ENCODE measurements at places on chromosomes 11 and 22. TPM values are rescaled to one million over a fixed set of nuclear protein-coding genes. Genes with fewer than 3 reads are reported as not detected.
A peak's percentile ranks its signal among the peaks of the same experiment; 100 is the strongest.

DNA sequence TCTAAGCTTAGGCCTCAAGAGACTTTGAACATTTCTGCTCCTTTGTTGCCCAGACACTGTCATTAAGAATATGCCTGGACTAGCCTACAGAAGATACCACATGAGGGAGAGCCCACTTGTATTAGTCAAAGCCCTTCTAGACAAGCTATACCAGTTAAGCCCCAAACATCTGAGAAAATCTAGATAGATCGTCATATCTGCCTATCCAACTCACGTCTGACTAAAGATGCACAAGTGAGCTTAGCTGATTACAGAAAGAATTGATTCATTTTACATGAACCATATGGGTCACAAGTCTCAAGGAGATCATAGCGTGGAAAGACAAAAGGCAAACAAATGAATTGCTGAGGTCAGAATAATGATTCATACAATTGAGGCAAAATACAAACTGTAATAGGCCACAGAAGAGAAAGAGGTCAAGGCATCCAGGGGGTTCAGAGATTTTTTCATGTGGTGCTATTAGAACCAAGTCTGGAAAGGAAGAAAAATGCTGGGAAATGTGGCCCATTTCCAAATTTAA lies 1155.5 kb upstream of the TENM4 start:
- no peak overlapping the region for H3K4me3 ChIP-seq
- DNase-seq: no peak
- H3K36me3 ChIP-seq: peaks cover 13% of the 10 kb centered on the region
- no peaks in the 10 kb centered on the region for H3K27me3 ChIP-seq
- H3K27ac ChIP-seq: no peak overlapping the region

- no peaks in the 10 kb centered on the region for H3K36me3 ChIP-seq
- H3K4me3 ChIP-seq: no peak overlapping the region
- peaks cover 9% of the 10 kb centered on the region for H3K27me3 ChIP-seq
- DNase-seq: no peak
- H3K27ac ChIP-seq: no peak overlapping the region
Observed at GRCh38 chr11:106121570-106122320, 44.3 kb downstream of the AASDHPPT start.

GRCh38 chr22:35708453-35708852 lies 9.2 kb upstream of the APOL5 start:
- H3K4me3 ChIP-seq: no peak overlapping the region
- no peaks in the 10 kb centered on the region for H3K36me3 ChIP-seq
- H3K27me3 ChIP-seq: no peaks in the 10 kb centered on the region
- no peaks in the 10 kb centered on the region for H3K4me1 ChIP-seq

GRCh38 chr22:44714703-44715350 lies 12.8 kb downstream of the PRR5 start:
- H3K27me3 ChIP-seq: no peaks in the 10 kb centered on the region
- H3K36me3 ChIP-seq: no peaks in the 10 kb centered on the region
- peaks cover 19% of the 10 kb centered on the region for H3K4me1 ChIP-seq

DNA sequence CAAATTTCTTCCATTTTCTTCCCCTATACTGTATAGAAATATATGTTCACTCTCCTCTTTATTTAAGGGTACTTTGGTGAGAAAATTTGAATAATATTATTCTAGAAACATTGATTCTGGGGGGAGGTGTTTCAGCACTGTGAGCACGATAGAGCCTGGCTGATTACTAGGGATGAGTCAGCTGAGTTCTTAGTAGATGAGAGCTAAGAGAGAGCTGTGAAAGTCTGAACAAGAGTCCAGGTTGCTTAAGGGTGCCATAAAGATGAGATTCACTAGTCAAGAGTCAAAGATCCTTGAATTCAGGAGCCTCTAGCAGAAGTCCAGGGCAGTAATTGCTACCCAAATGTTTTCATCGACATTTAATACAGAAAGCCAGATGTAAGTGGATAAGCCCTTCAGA lies 756.6 kb upstream of the API5 start:
- no peak for DNase-seq
- H3K27ac ChIP-seq: no peak overlapping the region
- H3K27me3 ChIP-seq: no peaks in the 10 kb centered on the region
- no peaks in the 10 kb centered on the region for H3K36me3 ChIP-seq

DNA sequence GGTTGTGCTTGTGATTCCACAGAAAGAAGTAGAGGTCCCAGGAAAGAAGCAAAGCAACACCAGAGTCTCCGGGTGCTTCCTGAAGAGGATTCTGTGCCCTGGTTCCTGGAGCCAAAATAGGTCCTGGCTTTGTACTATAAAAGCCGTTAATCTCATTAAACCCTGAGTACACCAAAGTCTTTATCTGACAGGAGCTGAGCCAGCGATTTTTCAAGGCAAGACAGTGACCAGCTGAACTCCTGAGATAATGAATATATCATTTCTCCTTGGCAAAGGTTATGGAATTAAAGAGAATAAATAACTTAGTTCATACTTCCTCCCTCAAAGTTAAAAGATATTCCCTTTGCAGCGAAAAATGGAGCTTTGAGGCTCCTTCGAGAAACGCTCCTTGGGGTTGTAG lies 5.2 kb downstream of the TMEM138 start:
- no peaks in the 10 kb centered on the region for H3K27me3 ChIP-seq
- peaks cover 23% of the 10 kb centered on the region for H3K4me1 ChIP-seq
- H3K27ac ChIP-seq: no peak overlapping the region
- no peak for DNase-seq
- no peak overlapping the region for H3K4me3 ChIP-seq

DNA sequence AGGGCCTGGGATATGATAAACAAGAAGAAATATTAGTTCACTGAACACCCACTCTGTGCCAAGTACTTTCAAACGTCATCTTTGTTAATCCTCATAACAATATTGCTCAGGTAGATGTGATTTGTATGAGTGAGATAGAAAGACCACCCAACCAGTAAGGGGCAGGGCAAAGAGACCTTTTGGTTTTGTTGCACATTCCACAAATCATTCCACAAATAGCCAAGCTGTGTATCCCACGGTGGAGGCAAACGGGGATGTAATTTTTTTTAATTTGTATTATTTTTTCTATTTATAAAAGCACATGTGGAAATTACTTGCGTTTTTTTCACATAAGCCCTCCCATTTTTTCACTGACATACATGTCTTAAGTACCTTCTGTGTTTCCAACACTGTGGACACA lies 29.0 kb downstream of the LAYN start:
- H3K36me3 ChIP-seq: no peaks in the 10 kb centered on the region
- H3K4me3 ChIP-seq: no peak overlapping the region
- no peaks in the 10 kb centered on the region for H3K27me3 ChIP-seq
- DNase-seq: no peak
- no peaks in the 10 kb centered on the region for H3K4me1 ChIP-seq

GRCh38 chr11:47306484-47306844 lies 36.5 kb downstream of the MADD start:
- no peak for DNase-seq
- no peak overlapping the region for H3K4me3 ChIP-seq
- peaks cover 35% of the 10 kb centered on the region for H3K36me3 ChIP-seq
- no peak overlapping the region for H3K27ac ChIP-seq
- H3K27me3 ChIP-seq: no peaks in the 10 kb centered on the region

GRCh38 chr22:26066534-26066933 lies 102.7 kb upstream of the SEZ6L start:
- DNase-seq: no peak
- no peaks in the 10 kb centered on the region for H3K4me1 ChIP-seq
- no peak overlapping the region for H3K4me3 ChIP-seq

- peak overlapping the region; percentile 28 for H3K4me3 ChIP-seq
- peak overlapping the region; percentile 91 for H3K27ac ChIP-seq
- H3K36me3 ChIP-seq: peaks cover 4% of the 10 kb centered on the region
- H3K27me3 ChIP-seq: no peaks in the 10 kb centered on the region
- no peak for DNase-seq
Observed at GRCh38 chr11:3939651-3940190, 84.3 kb downstream of the STIM1 start.

- no peak for DNase-seq
- no peaks in the 10 kb centered on the region for H3K27me3 ChIP-seq
- no peaks in the 10 kb centered on the region for H3K4me1 ChIP-seq
- no peak overlapping the region for H3K27ac ChIP-seq
- peak overlapping the region; percentile 75 for H3K4me3 ChIP-seq
Observed at GRCh38 chr11:66857234-66857926, 516 bp downstream of the LRFN4 start.

- H3K4me3 ChIP-seq: no peak overlapping the region
- H3K27ac ChIP-seq: no peak overlapping the region
- peaks cover 15% of the 10 kb centered on the region for H3K4me1 ChIP-seq
Observed at GRCh38 chr11:14422052-14422813, 63.2 kb upstream of the RRAS2 start.

DNA sequence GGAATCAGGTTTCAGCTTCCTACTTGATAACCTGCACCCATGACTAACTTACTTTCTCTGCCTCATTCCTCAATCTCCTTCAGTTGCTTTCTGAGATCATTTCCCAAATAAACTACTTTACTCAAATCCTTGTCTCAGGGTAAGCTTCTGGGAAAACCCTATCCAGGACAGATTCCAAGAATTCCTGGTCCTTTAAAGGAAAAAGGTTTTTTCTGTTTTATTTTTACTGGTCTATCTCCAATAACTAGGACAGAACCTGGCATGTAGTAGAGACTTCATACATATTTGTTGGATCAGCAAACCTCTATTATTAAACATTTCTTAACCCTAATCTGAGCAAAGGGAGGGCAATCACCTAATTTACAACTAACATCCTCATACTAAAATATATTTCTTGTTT lies 910.5 kb upstream of the CHORDC1 start:
- DNase-seq: no peak
- H3K27ac ChIP-seq: no peak overlapping the region
- no peaks in the 10 kb centered on the region for H3K36me3 ChIP-seq
- H3K27me3 ChIP-seq: no peaks in the 10 kb centered on the region

DNA sequence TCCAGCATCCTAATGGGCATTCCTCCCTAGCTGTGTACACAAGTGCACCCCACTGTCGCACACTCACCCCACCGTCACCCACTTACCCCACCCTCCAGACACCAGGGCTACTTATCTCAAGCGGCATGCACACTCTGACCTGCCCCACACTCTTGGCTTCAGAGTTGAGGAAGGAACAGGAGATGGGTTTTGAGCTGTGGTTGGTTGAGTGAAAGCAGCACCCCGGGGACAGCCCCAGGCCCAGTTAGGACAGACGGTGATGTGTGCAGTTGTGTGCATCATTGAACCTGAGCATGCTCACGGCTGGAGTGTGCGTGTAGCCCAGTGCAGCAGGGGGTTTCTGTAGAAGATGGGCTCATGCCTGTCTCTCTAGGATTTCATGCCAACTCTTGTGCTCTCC lies 32.5 kb downstream of the AHNAK start:
- H3K4me3 ChIP-seq: no peak overlapping the region
- H3K36me3 ChIP-seq: no peaks in the 10 kb centered on the region
- no peak for DNase-seq
- no peaks in the 10 kb centered on the region for H3K27me3 ChIP-seq
- no peak overlapping the region for H3K27ac ChIP-seq
- H3K4me1 ChIP-seq: peaks cover 5% of the 10 kb centered on the region

- no peak for DNase-seq
- peaks cover 26% of the 10 kb centered on the region for H3K4me1 ChIP-seq
Observed at GRCh38 chr22:38318792-38319773, 1.9 kb upstream of the CSNK1E start.

GRCh38 chr11:119195680-119196079 lies 10.4 kb downstream of the NHERF4 start:
- peaks cover 6% of the 10 kb centered on the region for H3K4me1 ChIP-seq
- no peaks in the 10 kb centered on the region for H3K36me3 ChIP-seq
- DNase-seq: no peak
- H3K4me3 ChIP-seq: no peak overlapping the region
- H3K27ac ChIP-seq: no peak overlapping the region

DNA sequence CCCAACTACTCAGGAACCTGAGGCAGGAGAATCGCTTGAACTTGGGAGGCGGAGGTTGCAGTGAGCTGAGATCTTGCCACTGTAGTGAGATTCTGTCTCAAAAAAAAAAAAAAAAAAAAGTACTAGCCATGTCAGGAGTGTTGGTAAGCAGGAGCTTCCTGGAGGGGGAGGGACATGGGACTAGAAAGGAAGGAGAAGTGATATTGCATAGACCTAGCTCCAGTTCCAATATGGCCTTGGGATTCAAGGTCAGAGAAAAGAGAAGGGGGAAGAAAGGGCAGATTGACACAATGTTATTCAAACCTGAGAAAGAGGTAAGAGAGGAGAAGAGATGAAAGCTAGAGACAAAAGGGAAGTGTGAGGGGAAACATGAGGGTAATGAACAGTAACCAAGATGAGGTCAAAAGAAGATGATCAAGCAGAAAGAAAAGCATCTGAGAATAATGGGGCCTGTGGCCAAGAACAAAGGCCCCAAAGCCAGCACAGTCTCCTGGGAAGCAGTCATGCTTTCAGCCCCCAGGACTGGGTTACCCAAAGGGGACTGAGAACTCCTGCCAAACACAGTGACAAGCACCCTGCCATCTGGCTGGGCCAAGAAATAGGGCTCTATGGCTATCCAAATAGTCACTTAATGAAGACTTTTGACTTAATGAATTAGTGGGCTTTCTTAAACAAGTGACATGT lies 51.7 kb upstream of the FTH1 start:
- H3K4me1 ChIP-seq: peaks cover 34% of the 10 kb centered on the region
- H3K27me3 ChIP-seq: no peaks in the 10 kb centered on the region
- DNase-seq: no peak
- H3K36me3 ChIP-seq: peaks cover 12% of the 10 kb centered on the region
- peak overlapping the region; percentile 60 for H3K27ac ChIP-seq

DNA sequence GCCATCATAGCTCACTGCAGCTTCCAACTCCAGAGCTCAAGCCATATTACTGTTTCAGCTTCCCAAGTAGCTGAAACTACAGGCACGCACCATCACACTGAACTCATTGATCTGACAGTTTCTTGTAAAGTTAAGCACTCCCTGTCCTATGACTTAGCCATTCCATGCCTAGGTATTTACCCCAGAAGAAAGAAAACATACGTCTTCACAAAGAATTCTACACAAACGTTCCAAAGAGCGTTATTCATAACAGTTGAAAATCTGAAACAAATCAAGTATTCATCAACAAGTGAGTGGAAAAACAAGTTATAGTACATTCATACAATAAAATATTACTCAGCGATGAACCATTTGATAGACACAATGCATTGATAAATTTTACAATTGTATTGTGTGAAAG lies 7.8 kb upstream of the NLRP10 start:
- no peak overlapping the region for H3K27ac ChIP-seq
- H3K4me3 ChIP-seq: no peak overlapping the region
- H3K4me1 ChIP-seq: no peaks in the 10 kb centered on the region
- peaks cover 17% of the 10 kb centered on the region for H3K27me3 ChIP-seq

SLC22A25 gene
- total RNA-seq: not detected

RIC3 gene
- 1.4 TPM for total RNA-seq

OR5P2 gene
- not detected for total RNA-seq

DRD2 gene
- not detected for total RNA-seq

PAX6 gene
- not detected for total RNA-seq

NLRP14 gene
- not detected for total RNA-seq

UPK3A gene
- total RNA-seq: not detected

ASRGL1 gene
- total RNA-seq: 7.8 TPM
